ENCODE measurements at places on chromosomes 2 and 18. TPM values are rescaled to one million over a fixed set of nuclear protein-coding genes. Genes with fewer than 3 reads are reported as not detected.

The CCDC141 gene
- 0.15 TPM for total RNA-seq

The LIMS3 gene
- total RNA-seq: not detected

The DIPK1C gene
- 0.99 TPM for total RNA-seq

The ZNF396 gene
- 0.30 TPM for total RNA-seq

The CTAGE1 gene
- total RNA-seq: not detected

The FHOD3 gene
- total RNA-seq: 5.3 TPM

The SYT4 gene
- not detected for total RNA-seq

The OSGEPL1 gene
- 7.1 TPM for total RNA-seq

The LPIN1 gene
- total RNA-seq: 44.5 TPM

The POLE4 gene
- total RNA-seq: 8.1 TPM

The SLC9A4 gene
- 0.74 TPM for total RNA-seq

The GALR1 gene
- not detected for total RNA-seq

The CCBE1 gene
- total RNA-seq: 3.2 TPM

The PFN4 gene
- 0.65 TPM for total RNA-seq

The CHST9 gene
- 0.20 TPM for total RNA-seq

The ANKRD23 gene
- total RNA-seq: 8.1 TPM

The POTEI gene
- total RNA-seq: not detected

The IL36G gene
- total RNA-seq: 24.7 TPM

The LINC00305 gene
- not detected for total RNA-seq

The ARPC2 gene
- total RNA-seq: 344 TPM

The RUFY4 gene
- total RNA-seq: not detected

The BCL2 gene
- total RNA-seq: 16.3 TPM

The COL3A1 gene
- 142 TPM for total RNA-seq

The GAL3ST2 gene
- total RNA-seq: 4.7 TPM

The NLRC4 gene
- 0.72 TPM for total RNA-seq

The OXER1 gene
- total RNA-seq: 1.7 TPM

The GCKR gene
- total RNA-seq: not detected

The MC4R gene
- not detected for total RNA-seq

The CYP27A1 gene
- 25.0 TPM for total RNA-seq

The FBXO48 gene
- 1.7 TPM for total RNA-seq

The OTX1 gene
- total RNA-seq: 9.2 TPM

The BUB1 gene
- 1.9 TPM for total RNA-seq

The C2orf15 gene
- total RNA-seq: 2.2 TPM

The VSNL1 gene
- total RNA-seq: 4.9 TPM

The POTEJ gene
- not detected for total RNA-seq

The TBR1 gene
- total RNA-seq: 0.06 TPM

The CCDC85A gene
- 2.7 TPM for total RNA-seq

The CD207 gene
- total RNA-seq: 57.6 TPM

The ACMSD gene
- total RNA-seq: not detected

The FBXO11 gene
- 36.4 TPM for total RNA-seq

The GULP1 gene
- total RNA-seq: 20.0 TPM

The VWA3B gene
- total RNA-seq: 0.12 TPM

The NXPH2 gene
- not detected for total RNA-seq

The RAD51AP2 gene
- 0.30 TPM for total RNA-seq

The FZD7 gene
- 26.7 TPM for total RNA-seq

The ECEL1 gene
- 0.10 TPM for total RNA-seq

All from lower leg skin (tissue), 4 donors.